ENCODE measurements at places on chromosomes 7 and 10.

DNA sequence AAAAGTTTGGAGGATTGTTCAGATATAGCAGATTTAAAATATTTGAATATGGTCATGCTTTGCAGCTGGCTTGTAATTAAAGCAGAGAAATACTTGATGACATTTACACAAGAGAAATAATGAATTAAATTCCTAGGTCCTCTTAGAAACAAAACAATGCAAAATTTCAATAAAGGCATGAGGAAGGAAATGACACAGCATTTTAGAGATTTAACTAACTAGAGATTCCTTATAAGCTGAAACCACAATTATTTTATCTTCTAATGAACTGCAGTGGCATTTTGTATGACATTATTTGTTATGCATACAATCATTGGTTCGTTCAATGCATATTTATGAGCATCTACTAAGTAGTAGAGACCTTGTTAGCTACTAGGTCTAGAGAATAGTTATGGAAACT, 490.9 kb downstream of the ZWINT start:
- DNase-seq, result no peak

DNA sequence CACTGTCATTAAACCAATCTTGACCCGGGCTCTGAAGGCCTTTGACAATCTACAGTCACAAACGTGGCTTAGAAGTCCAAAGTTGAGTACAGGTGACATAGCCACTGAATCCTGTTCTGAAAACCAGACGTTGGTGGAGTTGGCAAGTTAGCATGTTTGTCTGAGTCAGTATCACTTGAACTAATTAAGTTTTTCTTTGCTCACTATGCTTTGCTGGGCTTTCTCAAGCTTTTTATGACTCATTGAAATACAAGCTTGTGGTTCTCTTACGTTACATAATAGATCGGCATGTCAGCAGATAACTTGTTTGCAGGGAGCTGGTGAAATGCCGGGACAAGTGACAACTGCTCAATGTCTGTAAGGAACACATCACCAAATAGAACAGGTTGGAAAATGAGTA, 53.8 kb downstream of the ARL5B start:
- no peak for DNase-seq

DNA sequence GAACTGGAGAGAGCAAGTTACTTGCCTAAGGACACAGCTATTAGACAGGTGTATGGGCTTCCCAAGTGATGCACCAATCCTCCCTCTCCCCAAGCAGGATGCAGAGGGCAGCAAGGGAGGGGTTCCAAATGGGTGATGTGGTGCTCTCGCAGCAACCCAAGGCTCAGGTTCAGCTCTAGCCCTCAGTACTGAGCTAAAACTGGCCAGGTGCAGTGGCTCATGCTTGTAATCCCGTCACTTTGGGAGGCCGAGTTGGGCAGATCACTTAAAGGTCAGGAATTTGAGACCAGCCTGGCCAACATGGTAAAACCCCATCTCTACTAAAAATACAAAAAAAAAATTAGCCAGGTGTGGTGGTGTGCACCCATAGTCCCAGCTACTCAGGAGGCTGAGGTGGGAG, 40.7 kb downstream of the GPRIN2 start:
- DNase-seq, result no peak

GRCh38 chr10:25015828-25016375, at the start of gene ENKUR:
Gene ENKUR, minus strand, starts transcription at chr10:25016158. Its CDS starts 222 bp downstream, at chr10:25015936.
- DNase-seq, result peak; percentile 85

DNA sequence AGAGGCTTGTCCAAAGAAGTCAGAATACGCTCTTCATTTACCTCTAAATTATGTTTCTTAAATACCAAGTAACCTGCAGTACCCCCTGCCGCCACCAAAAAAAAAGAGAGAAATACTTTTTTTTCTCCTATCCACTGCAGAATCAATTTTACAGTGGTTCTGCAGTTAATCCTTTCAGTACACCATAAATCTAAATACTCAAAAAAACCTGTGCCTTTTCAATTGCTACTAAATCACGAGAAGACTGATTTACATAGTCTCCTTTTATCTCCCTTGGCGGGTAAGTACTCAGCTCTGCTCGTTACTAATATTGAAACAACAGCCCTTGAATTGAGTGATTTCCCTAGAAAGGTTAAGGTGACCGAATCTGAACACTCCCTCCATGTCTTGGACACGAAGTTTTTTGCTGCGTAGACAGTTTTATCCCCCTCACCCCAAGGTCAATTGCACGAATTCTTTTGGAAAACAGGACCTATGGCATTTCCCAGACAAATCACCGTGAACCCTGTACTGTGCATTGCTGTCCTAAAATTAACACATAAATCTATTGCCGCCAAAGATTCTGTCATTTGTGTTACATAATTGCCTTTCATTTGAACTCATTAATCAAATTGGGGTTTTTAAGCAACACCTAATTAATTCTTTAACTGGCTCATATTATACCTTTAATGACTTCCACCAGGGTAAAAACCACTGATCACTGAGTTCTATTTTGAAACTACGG, 512 bp upstream of the VIM start:
- no peak for DNase-seq

GRCh38 chr7:45112648-45113047, 1.2 kb upstream of the TBRG4 start:
- DNase-seq, result no peak

DNA sequence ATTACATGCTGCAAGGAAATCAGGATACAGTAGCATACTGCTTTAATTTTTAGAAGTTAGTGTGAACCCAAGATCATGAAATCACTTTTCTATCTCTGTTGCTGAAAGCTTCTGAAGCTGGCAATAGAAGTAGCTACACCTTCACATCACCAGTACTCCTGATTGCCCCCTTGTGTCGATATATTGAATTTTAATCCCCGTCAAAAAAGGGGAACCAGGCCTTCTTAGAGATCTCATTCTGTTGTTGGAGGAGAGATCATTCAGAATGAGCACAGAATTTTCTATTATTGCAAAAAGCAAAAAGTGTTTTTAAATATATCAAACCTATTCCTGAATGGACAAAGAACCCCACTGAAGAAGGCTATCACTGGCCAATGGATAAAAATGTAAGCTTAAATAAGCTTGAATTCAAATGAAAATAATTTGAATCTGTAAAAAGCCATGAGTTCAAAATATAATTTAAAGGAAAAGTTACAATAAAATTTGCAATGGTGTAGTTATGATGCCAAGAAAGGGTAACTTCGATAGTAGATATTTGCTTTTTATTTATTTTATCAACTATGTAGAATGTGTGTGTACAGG, 39.7 kb upstream of the TEX47 start:
- DNase-seq, result no peak

DNA sequence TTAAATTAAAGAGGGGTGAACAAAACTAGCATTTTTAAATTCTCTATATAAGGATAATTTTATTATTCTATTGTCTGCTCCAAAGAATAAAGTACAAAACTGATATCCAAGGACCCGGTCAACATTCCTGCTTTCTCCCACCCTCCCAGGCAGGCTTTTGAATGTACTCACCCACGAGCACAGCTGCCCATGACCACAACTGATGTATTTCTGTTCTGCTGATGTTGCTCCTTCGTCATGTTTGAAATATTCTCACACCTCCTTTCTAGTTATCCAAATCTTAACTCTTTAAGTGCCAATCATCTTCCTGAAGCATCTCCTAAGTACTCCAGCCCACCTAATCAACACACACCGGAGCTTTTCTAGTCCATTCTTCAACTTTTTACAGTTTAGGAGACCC, 46.7 kb downstream of the CALD1 start:
- DNase-seq, result no peak

GRCh38 chr7:101140746-101141382, 13.4 kb upstream of the AP1S1 start:
- DNase-seq, result no peak

DNA sequence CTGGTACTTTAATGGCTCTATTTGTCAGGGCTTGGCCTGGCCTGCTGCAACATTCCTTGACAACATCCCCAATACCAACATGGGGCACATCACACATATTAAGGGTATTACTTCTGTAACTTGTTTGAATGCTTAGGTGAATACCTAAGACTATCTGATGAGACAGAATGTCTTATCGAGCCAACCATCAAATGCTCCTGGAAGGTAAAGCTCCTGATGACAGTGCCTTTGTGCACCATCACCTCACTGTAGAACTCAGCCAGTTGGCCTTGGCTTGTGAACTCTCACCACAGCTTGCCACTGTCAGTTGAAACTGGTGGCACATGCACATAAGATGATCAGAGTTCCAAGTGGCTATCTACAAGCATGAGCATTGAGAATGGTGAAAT, 3.7 kb upstream of the MYO1G start:
- DNase-seq, result no peak

DNA sequence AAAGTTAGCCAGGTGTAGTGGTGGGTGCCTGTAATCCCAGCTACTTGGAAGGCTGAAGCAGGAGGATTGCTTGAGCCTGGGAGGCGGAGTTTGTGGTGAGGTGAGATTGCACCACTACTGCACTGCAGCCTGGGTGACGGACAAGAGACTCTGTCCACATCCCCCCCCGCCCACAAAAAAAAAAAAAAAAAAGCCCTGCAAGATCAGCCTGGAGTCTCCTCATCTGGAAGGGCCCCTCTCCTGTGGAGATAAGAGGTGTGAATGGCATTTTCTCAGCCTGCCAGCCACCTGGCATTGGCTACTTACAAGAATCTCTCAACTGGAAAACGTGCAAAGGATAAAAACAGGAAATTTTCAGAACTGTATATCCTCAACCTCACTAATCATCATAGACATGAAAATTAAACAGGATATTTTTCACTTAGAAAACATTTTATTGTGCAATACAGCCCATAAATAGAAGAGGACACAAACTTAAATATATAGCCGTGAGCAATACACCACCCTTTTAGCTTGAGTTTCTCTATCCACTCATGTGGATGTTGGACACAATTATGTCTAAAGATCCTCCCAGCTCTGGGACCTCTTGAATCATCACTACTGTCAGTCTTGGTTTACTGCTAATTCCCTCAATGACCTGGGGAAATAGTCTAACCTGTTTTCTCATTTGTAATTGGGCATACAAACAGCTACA, 11.3 kb upstream of the TSPAN15 start:
- no peak for DNase-seq

- no peak for DNase-seq
Measured at GRCh38 chr7:11650030-11650429, 182.0 kb downstream of the THSD7A start.

DNA sequence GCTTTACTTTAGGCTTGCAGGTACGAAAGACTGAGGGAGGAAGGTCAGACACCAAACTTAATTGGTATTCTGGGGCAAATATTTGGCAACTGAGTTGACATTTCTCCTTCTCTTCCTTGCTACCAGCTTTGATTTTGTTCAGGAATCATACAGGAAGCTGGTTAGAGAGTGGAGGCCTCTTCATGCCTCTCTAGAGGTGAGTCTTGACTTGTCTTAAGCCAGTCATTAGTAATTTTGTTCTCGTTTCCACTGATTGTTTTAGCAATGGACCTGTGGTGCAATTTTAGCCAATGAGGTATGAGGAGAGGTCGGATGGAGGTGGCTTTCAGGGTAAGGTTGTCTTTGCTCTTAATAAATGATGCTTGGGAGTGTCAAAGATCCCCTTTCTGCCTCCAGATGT, 2.4 kb upstream of the RP9 start:
- no peak for DNase-seq

GRCh38 chr7:100632951-100633717, 8.2 kb downstream of the TFR2 start:
- DNase-seq, result no peak

DNA sequence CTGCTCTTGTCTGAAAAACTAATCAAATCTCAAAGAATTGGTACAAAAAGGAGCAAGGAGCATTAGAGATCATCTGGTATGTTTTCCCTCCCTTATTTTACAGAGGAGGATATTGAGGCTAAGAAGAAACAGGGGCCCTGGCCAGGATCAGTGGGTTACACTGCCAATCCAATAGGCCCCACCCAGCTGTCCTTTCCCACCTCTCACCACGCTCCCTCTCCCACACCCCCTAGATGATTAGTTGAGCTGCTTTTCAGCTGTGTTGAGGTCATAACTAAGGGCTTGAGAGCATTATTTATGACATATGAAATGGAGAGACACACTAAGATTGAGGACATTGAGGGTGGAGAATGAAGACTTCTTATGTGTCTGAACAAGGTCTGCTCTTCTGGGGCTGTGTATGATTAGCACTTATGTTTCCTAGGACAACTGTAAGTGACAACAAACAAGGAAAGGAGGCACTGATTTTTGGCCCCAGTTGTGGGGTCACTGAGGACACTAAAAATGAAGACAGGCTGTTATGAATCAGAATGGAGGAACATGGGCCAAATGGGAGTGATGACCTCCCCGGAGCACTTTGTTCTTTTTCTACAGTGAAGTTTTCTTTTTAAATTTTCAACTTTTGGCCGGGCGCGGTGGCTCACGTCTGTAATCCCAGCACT, 26.5 kb downstream of the VWA2 start:
- no peak for DNase-seq

DNA sequence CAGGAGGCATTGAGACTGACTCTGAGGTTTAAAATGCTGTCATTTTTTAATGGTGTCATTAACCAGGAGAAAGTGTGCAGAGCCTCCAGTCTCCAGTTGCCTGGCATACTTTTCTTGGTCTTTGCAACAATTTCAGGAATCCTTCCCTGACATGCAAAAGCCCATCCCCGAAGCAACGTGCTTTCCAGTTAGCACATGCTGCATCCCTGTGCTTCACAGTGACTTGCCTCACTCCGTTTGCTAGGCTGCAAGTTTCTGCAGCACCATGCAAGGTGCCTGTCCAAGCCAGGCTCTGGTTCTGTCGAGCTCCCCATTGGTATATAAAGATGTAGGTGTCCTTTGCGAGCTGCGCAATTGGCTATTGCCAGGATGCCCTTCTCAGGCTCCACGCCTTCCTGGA, 135.0 kb downstream of the GALNT17 start:
- no peak for DNase-seq

GRCh38 chr10:128274938-128275337, 148.7 kb upstream of the MKI67 start:
- DNase-seq, result no peak

DNA sequence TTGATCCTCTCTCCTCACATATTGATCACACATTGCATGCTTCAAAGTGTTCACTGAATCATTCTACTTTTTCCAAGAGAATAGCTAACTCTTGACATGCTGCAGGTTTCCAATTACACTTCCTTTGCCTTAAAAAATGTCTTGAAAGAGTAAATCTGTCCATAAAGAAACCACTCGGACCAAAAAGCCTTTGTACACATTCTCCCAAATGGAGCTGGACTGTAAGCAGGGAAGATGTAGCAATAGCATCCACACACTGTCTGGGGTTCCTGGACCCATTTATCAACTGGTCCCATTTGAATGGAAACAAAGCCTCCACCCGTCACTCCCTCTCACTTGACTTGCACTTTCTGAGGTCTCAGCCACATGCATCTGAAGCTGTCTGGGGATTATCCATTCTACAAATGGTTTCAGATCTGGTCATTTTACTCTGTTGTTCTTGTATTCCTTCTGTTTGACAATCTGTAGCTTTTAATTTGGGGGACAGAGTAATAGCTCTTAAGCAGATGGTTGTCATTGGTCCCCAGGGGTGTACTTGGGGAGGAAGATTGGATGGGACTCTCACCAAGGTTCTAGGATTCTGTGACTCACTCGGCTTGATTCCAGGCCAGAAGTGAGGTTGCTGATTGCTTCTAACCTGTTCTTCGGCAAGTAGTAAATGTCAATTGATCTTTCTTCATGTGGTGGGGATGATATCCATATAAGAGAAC, 203.5 kb downstream of the HIBADH start:
- DNase-seq, result no peak

GRCh38 chr10:13453896-13454295, 74.9 kb downstream of the BEND7 start:
- no peak for DNase-seq

GRCh38 chr10:93080350-93081046, 6.8 kb downstream of the CYP26A1 start:
- peak; percentile 31 for DNase-seq
